ENCODE measurements at places on chromosomes 6 and 20.

DNA sequence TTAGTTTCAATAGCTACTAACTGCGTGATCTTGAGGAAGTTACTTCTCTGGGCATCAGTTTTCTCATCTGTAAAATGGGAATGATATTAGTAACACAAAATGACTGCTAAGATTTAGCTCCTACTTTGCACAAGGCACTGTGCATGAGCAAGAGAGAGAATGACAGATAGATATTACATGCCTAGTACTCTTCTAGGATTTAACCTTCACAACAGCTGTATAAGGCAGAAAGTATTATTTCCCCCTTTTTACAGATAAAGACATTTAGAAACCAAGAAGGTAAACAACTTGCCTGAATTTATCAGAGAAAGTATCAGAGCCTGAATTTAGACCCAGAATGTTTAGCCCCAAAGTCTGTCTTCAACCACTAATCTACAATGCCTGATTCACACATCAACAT, 281.6 kb downstream of the KHDC1L start:
- DNase-seq, result no peak

DNA sequence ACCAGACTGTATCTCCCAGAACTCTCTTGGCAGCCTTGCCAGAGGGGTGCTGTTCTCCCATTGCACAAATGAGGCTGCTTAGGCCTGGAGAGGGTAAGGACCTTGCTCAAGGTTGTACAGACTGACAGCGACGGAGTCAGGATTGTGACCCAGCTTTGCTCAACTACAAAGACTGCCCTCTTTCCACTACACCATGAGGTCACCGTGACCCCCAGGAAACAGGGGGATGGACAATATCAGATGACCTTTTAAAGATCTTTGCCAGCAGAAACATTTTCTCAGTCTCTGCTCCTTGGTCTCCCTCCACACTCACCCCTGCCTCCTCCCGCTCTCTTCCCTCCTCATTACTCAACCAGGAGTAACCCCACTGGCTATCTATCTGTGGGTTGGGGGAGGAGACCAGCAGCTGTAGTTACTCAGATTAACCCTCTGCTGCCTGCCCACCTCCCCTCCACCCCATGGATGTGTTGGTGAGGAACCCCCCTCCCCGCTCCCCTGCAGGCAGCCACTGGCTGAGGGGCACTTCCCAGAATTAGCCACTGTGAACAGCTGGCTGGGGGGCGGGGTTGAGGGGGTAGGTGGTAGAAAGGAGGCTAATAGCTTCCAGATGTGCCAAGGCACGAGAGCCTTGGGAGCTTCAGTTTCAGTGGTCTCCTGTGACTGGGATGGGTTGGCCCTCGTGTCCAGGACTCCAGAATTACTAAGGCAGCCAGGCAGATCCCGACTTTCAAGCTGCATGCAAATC, 26.9 kb upstream of the MRPS18A start:
- DNase-seq, result no peak

- no peak for DNase-seq
Observed at GRCh38 chr6:68778356-68779020, 143.4 kb downstream of the ADGRB3 start.

DNA sequence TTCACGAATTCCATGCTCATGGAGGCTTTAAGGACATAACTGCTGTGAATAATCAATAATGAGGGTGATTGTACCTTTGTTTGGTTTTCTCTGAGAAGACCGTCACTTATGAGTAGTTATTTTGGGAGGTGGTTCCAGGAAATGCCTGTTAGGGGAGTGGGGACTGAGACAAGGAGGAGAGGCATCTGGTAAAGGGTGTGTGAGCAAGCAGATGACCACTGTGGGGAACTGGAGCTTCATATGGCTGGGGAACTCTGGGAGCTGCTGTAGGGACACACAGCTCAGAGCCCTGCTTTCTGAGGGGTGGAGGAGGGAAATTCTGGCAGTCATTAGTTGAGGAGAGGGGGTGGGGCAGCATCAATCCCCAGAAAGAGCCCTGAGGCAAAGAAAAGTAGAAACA, 71.3 kb upstream of the TINAG start:
- DNase-seq, result peak; percentile 7

GRCh38 chr6:54366667-54367327, 58.6 kb downstream of the TINAG start:
- no peak for DNase-seq

DNA sequence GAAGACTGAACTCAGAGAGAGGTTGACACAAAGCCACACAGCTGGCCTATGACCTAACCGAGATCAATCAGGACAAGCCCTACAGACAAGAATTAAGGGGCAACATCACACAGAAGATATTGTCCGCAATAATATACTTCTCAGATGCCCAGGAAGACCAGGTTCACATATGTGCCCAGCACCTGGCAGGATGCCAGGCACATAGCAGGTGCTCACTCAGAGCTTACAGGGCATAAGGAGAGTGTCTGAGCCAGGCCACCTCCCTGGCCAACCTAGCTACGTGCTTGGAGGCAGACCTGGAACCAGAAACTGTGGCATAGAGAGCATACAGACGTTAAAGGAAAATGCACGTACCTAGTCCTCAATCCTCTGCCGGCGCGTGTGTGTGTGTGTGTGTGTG, 87.0 kb upstream of the LRFN2 start:
- DNase-seq, result no peak

- no peak for DNase-seq
Observed at GRCh38 chr6:30163918-30164654, 740 bp downstream of the TRIM15 start.

DNA sequence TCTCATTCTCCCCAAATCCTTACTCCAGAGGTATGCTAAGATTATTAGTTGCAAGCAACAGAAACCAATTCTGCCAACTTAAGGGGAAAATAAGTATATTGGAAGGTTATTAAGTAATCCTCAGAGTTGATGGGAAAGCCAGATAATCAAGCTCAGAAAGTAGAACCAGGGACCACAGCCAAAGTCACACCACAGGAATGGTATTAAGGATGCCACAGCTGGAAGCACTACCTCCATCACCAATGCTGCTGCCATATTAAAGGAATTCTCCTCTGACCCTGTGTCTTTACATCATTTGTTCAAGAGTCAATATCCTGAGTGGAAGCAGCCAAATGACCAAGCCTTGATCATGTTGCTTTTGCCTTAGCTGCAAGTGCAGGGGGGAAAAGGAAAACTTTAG, 9.9 kb downstream of the PROCR start:
- DNase-seq, result no peak

DNA sequence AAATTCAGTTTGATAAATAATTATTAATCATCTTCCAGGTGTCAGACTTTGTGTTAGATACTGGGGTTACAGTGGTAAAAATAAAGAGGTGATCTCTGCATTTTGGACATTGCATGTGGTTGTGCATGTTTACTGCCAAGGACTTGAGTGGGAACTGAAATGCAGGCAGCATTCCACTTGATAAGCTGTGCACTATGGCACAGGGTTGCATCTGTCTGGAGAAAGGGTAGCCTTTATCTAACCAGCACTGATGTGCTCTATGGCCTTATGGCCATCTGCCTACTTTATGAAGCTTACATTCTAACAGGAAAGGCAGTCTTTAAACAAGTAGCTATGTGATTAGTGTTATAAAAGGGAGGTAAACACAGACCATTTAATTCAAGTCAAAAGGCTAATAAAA, 53.0 kb upstream of the MLIP start:
- DNase-seq, result no peak

- no peak for DNase-seq
Observed at GRCh38 chr6:40599555-40599954, 12.4 kb upstream of the LRFN2 start.

- no peak for DNase-seq
Observed at GRCh38 chr6:95819461-95819860, 196.3 kb upstream of the FUT9 start.

- DNase-seq, result peak; percentile 56
Observed at GRCh38 chr20:43658069-43658722, 8.7 kb upstream of the MYBL2 start.

DNA sequence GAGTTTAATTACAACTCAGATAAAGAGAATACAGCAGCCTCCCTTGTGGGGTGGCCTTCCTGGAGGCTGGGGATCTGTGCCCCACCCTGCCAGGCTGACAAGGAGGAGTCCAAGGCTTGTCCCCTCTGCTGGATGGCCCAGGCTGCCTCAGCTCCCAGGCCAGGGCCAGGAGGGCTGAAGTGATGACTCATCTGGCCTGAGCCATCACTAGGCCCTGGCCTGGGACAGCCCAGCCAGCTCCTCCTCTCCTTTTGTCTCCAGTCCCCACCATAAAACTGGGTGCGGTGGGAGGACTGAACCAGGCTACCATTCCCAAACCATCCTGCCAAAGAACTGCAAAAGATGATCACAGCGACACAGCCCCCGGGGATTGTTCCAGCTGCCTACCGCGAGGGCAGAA, 15.0 kb downstream of the GRM4 start:
- DNase-seq, result no peak

- no peak for DNase-seq
Observed at GRCh38 chr6:145489583-145489982, 245.7 kb downstream of the EPM2A start.

DNA sequence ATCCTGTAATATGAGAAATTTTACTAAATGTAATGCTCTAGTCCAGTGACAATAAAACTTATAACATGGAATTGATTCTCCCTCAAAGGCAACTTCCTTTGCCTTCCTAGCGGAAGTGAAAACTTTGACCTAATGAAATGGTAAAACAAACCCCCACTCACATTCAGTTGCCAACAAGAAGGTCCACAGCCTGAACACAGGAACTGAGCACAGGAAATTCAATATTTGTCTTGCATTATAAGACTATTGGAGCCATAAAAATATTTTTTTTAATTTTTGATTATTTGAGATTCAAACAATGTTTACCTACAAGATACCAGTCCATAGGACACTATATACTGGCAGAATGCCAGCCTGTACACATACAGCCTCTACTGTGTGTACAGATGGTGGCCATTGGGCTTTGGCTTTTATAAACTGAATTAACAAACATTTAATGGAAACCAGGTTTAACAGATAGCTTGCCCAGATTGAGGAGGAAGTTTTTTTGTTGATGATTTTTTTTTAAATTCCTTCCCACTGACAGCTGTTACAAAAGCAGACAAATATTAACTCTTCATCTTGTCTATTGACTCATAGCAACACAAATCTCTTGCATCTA, 481.5 kb upstream of the JAG1 start:
- DNase-seq, result no peak

GRCh38 chr20:32294071-32294470, 16.6 kb downstream of the KIF3B start:
- DNase-seq, result no peak

DNA sequence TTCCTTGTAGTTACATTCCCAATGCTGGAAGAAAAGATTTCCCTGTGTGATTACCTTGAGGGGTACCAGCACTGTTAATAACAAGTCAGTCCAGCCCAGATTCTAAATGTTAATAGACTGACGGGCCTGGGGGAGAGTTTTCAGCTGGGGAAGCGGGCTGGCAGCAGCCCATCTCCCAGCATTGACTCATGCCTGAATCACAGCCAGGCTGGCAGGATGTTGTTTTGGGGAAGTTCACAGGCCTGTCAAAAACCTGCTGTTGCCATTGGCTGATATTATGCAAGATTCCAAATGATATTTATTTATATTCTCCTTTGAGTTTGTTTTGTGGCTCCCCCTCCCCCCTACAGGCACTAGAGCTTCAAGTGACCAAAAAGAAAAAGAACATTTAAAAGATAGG, 213.9 kb upstream of the CNR1 start:
- DNase-seq, result no peak

DNA sequence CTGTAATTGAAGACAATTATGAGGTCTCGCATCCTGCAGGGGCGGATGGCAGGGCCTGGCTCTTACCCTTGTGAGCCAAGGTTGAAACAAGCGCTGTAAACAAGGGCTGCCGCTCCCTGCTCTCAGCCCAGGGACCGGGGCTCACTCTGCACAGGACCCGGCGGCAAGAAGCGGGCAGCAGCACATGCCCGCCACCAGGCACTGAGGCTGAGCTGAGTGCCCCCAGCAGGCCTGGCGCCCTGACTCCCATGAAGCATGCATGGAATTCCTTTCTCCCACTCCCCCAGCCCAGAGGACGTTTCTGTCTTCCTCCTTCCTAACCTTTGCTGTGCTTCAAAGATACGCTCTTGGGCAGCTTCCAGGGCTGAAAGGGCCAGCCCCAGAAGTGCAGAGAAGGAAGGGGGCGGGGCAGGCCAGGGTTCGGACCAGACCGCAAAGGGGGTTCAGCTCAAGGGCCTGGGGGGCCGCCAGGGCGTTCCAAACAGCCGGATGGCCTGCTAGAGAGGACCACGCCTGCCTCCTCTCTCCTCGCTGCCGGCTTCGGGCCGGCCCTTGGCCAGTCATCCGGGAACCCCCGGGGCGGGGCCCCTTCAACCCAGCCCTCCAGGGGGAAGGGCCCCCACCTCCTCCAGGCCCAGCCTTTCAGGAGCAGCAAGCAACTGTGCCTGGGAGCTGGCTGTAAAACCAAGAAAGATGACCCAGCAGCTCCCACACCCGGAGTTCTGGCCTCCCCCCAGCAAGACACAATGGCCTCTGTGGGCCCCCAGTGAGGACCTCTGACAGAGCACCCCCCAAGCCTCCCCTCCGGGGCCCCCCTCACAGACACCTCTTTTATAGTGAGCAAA, 109.9 kb downstream of the NOL4L start:
- peak; percentile 99 for DNase-seq

- DNase-seq, result no peak
Observed at GRCh38 chr6:69265706-69266105, 531.1 kb downstream of the LMBRD1 start.

DNA sequence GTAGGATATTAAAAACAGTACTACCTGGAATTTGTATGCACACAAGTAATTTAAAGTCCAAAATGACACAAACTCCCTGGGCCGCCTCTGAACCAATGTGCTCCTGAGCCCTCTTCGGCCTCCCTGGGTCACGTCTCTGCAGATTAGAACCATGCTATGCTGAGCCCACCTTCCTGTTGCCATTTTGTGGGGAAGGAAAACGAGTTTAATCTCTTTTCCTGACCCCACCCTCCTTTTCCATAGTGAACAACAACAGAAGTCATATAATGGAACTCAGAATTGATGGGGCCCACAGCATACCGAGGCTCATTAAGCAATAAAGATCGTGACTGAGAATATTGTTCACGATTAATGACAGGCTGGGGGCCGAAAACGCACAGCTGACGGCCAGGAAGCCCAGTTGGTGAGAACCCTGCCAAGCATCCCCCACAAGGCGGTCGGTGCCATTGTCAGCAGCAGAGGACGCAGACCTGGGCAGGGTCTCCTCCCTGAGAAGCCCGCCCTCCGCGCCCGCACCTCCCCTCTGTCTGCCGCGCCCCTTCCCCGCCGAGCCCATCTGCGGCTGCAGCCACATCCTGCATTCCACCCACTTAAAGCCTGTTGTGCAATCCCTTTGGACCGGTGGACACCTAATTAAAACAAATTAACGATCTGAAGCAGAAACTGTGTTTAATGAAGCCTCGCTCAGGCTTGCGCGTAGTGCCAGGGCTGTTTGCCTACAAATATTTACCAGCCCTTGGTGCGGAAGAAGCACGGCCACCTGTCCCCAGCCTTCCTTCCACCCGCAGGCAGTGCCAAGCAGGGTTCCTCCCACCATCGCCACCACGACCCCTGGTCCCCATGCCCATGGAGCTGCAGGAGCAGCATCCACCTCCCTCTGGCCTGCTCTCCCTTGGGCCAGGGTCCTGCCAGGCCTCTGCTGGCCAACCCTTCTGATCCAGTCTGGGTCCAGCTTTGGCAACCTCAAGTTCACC, 68.1 kb downstream of the DLL1 start:
- DNase-seq, result no peak

GRCh38 chr6:169250660-169251059, 3.0 kb downstream of the THBS2 start:
- no peak for DNase-seq

- DNase-seq, result peak; percentile 52
Observed at GRCh38 chr6:15441215-15441868, 195.5 kb downstream of the JARID2 start.

- DNase-seq, result no peak
Observed at GRCh38 chr6:150443621-150444020, 74.8 kb downstream of the IYD start.

Measured in HuH-7 (cell line).